ENCODE measurements at places on chromosomes 13 and 19.
A peak's percentile ranks its signal among the peaks of the same experiment; 100 is the strongest.

- peak; percentile 33 for DNase-seq
Measured at GRCh38 chr19:40521276-40521675, 54.5 kb downstream of the SPTBN4 start.

DNA sequence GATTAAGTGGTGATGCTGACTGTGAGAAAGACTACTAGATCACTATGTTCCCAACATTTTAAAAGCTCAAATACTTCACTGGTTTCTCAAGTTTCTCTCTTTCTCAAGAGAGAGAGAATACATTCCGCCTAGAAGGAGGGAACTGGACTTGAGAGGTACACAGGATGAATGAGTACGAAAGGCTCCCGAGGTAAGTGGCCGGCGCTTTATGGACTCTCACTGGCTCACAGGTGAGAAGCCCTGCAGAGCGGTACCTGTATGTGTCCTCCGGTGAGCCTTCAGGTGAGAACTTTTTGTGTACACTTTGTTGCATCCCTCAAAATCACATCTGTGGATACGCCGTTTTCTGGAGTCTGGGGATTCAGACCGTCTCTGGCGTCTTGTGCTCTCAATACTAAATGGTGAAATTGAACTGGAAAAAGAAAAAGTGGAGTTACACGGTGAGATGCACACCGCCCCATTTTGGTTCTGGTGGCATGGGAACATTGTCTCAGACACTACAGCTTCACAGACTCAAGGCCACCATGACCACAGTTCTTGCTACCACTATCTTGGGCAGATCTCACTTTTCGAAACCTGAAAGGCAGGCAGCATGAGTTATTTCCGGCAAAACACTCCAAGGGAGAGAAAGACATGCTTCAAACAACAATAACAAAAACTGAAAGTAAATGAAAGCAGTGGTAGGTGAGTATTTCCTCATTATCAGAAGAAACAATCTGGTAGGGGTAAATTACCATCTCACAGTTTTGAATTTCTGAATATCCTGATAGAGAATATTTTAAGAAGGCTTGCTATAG lies 418.9 kb downstream of the KLF12 start:
- no peak for DNase-seq

GRCh38 chr13:96025283-96025682 lies 27.9 kb downstream of the UGGT2 start:
- peak; percentile 39 for DNase-seq

- DNase-seq = no peak
Measured at GRCh38 chr13:46721054-46721453, 75.9 kb downstream of the ESD start.

DNA sequence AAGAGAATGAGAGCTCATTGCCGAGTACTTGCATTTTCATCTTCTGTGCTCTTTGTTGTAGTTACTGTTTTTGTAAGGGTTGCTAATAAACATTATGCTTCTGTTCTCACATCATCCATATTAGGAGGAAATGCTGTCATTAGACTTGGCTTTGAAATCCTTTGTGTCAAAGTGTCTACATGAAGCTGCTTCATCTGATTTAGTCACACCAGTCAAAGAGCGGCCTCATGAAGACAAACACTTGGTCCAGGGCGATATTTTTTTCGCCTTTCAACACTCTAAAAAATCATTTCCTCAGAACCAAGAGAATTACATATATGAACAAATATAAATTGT lies 105.0 kb downstream of the SPRY2 start:
- no peak for DNase-seq

DNA sequence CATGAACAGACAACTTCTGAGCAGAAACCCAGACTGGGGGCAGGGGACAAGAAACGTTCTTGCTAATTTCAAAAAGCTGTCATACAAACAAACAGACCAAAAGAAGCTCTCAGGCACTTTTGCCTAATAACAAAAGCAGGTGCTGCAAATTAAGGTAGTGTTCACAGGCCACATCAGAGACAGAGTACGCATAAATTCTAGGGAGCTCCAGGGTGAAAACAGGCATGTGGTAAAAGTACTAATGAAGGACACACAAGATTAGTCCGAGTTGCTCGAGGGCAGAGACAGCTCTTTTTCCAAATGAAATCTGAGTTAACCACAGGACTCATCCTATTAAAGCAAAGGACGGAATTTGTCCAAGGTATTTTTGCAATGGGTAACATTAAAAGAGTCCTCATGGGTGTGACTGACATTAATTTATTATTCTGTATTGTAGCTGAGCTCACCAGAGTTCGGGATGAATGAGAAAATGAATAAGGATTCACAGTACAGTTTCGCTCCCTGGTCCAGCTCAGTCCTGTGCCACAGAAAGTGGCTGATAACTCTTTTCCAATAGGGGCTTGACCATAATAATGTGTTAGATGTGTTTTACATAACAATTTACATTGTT lies 197.3 kb downstream of the LHFPL6 start:
- no peak for DNase-seq

- DNase-seq = no peak
Measured at GRCh38 chr13:110450016-110450900, 111.3 kb downstream of the RAB20 start.

- DNase-seq = no peak
Measured at GRCh38 chr19:31001991-31002390, 347.2 kb downstream of the TSHZ3 start.

DNA sequence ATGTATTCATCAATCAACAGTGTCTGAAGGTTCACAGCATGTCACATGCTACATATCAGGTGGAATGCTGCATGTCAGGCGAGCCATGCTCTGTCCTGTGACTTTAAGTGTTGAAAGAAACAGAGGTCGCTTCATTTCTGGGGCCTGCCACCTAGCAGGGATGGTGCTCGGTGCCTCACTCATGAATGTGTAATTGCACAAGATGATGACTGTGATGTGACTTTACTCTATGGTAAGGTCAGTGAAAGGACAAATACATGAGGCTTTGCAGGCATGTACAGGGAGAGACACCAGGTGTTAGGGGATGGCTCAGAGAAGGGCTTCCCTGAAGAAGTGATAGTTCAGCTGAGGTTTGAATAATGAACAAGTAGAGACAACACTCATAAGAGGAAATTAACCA lies 66.7 kb downstream of the FRY start:
- DNase-seq = peak; percentile 13

DNA sequence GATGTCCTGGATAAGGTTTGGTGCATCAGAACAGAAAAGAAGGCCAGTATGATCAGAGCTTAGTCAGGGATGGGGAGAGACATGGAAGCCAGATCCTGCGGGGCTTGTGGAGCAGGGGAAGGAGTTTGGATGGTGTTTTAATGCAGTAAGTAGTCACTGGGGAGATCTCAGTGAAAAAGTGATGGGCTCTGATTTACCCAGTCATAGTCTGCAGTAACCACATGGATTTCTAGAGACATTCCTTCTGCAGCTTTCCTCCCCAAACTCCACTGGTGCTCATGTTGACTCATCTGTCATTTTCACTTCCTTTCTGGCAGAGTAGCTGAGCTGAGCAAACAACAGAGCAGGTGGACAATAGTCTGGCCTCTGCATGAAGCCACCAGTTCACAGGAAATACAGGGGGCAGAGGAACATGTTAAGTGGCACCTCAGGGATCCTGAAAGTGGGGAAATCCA lies 144.1 kb downstream of the DPF1 start:
- DNase-seq = peak; percentile 93

GRCh38 chr13:80558074-80558473 lies 217.1 kb upstream of the SPRY2 start:
- no peak for DNase-seq

DNA sequence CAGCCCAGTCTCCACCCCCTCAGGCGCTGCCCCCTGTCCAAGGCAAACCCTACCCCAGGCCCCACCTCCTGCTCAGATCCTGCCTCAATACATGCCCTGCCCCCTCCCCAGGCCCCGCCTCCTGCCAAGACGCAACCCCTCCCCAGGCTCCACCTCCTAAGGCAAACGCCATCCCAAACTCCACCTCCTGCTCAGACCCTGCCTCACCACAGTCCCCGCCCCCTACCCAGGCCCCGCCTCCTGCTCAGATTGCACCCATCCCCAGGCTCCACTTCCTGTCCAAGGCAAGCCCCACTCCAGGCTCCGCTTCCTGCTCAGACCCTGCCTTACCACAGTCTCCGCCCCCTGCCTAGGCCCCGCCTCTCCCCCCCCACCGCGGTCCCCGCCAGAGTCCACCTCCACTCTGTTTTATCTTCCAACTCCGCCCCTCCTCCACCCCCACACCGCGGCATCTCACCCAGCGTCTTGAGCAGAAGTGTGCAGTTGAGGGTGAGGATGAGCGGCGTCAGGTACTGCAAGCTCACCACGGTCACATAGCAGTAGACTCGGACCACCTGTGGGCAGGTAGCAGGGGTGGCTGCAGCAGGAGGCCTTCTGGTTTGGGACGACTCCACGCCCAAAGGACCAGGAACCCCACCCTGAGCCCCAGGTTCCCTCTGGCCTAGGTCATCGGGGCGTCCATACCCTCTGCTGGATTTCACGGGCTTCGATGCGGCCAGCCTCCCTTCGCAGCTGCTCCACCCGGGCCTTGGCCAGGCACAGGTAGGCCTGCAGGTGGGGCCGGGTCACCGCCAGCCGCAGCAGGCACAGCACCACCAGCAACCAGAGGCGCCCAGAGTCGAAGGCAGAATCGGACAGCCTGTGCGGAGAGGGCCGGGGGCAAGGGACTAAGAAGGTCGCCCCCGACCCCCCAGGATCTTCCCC lies 17.7 kb downstream of the TMEM161A start:
- DNase-seq = peak; percentile 25

GRCh38 chr19:10544242-10544752 lies 593 bp downstream of the ATG4D start:
- no peak for DNase-seq

GRCh38 chr13:106911627-106912026 lies 343.7 kb upstream of the ARGLU1 start:
- DNase-seq = peak; percentile 21

- DNase-seq = no peak
Measured at GRCh38 chr13:91162589-91162988, 184.9 kb upstream of the MIR17HG start.

GRCh38 chr19:48258350-48258749 lies 2.6 kb upstream of the CARD8 start:
- peak; percentile 54 for DNase-seq

GRCh38 chr19:19749908-19750841 lies 17.3 kb upstream of the ZNF14 start:
- DNase-seq = no peak

- DNase-seq = no peak
Measured at GRCh38 chr13:87940776-87941175, 269.6 kb downstream of the SLITRK5 start.

DNA sequence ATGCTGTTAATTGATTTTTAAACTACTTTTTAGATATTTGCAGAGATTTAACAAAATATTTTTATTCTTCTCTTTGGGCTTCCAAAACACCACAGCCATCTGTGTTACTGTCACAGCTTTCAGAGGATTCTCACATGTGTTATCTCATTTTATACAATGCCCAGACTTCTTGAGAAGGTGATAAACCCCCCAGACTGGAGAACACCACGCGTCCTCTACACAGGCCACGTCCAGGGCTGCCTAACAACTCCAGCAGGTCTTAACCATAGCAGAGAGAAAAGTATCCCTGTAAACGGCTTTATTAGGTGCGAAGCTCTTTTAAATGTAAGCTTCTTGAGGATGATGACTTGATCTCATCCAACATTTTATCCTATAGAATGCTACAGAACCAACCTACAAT lies 2.0 kb downstream of the GPR183 start:
- no peak for DNase-seq

- DNase-seq = peak; percentile 49
Measured at GRCh38 chr13:23510979-23511735, 59.1 kb upstream of the TNFRSF19 start.

DNA sequence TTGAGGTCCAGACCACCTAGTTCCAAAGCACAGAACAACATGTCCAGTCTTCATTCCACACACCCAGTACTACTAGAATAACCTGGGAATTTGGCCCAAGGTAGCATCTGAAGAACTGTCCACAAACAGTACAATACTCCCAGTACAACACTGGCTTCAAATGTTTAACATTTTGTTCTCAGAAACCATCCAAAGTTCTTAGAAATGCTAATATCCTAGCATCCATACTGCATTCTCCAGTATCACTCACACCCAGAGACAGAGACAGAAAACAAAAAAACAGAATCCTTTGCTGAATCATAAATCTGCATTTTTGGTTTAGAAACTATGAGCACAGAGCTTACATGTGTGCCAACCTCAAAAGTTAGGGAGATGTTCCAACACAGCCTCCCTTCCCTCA lies 490.8 kb downstream of the FOXO1 start:
- DNase-seq = no peak

Measured in HT1080 (cell line).